Esophagus squamous epithelium (tissue), 5 donors: ENCODE measurements at places on chromosomes 2 and 18.

DNA sequence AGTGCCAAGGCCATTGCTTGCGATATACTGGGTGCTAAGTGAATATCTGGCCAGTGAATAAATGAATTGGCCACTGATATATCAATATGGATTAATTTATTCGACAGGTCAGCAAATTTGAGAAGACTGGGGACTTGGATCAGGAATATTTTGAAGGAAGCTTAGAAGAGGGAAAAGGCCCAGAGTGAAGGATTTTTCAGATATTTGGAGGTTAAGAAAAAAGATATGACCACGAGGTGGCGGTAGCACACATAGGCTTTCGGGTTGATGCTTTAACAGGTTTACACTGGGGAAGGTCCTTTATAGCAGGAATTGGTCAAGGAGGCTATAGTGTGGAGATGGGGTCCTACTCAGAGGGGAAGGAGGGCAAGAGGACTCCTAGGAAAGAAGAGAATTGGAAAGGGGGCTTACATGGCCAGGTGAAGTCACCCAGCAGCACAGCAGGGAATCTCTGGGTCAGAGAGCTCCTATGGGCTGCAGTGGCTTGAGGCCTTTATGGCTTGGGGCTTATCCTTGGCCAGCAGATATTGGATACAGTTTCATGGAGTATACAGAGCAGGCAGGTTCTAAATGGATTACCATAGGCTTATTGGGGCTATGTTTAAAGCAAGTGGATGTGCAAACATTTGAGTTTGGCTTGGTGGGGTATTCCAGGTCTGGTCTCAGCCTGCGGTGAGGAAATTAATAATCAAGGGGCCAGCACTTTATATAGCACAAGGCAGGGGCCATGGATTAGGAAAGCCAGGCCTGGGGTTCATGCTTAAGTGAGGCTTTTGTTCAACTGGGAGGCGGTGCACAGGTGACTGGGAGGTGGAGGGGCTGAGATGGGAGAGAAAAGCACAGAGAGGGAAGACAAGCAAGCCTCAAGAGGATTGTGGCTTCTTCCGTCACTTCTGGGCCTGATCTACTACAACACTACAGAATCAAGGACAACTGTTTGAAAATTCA, 9.7 kb downstream of the IL1RN start:
- no peak overlapping the region for H3K4me3 ChIP-seq
- no peak for DNase-seq
- peaks cover 22% of the 10 kb centered on the region for H3K36me3 ChIP-seq
- no peaks in the 10 kb centered on the region for H3K27me3 ChIP-seq
- H3K4me1 ChIP-seq = no peaks in the 10 kb centered on the region
- peak overlapping the region; percentile 64 for H3K27ac ChIP-seq

DNA sequence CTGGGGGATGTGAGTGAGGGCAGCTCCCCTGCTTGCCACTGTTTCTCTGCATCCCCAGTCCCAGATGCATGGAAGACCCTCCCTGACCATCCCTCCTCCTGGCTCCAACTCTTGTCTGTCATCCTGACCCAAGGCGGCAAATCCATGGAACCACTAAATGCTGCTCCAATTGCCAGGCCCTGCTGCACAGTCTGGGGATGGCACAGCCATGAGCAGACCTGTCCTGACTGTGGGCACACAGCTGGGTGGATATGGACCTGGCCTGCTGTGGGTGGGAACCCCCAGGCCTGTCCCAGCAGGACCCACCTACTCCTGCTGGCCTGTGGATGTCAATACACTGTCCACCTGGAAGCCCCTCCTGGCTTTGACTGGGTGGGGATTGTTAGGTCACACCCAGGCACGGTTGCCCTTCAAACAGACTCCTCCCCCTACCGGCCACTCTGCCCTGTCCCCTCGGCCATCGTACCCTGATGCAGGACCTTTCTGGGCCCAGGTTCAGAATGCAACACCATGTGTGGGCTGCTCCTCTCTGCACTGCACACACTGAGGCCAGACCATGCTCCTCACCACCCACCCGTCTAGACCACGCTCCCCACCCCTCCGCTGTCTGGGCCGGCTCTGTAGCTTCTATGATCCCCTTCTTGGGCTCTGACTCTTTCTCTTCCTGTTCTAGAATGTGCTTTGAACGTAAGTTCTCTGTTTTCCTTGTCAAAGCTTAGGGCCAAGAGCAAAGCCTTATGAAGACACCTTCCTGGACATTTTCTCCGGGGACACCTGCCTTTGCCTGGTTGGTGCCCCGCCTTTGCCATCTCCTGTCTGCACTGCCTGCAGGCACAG, 57.9 kb downstream of the INPP5D start:
- H3K36me3 ChIP-seq = no peaks in the 10 kb centered on the region
- no peak for DNase-seq
- H3K4me3 ChIP-seq = no peak overlapping the region
- no peaks in the 10 kb centered on the region for H3K27me3 ChIP-seq

DNA sequence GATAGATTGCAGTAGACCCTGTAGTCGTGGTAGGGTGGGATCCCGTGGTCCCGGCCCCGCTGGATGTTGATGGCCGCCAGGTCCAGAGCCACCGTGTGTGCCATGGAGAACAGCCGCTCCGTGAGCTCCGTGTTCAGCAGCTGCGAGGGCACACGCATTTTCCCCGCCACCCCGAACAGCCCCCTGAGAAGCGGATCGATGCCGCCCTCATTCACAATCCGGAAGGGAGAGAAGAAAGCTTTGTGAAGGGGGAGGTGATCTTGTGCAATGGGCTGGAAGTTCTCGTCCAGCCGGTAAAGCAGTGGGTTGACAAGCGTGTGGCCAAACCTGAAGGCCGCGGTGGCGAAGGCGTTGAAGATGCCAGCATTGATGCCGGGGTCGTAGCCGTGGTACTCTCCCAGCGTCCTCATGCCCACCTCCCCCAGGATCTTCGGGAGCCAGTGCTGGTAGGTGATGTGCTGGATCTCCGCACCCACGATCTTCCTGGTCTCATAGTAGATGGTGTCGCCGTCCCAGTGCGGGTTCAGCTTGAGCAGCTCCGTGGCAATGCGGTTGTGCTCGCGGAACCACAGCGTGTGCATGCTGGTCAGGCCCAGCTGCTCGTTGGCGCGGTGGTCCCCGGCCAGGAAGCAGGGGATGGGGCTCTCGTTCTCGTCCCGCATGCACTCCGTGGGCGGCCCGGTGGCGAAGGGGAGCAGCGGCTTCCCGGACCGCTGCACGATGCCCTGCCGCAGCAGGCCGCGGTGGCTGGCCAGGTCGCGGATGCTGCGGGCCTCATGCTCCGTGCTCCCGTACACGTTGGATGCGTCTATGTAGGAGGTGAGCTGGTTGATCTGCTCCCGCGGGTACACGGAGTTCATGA, 95.8 kb downstream of the PXDN start:
- H3K27ac ChIP-seq = no peak overlapping the region
- DNase-seq = no peak
- peaks cover 7% of the 10 kb centered on the region for H3K36me3 ChIP-seq
- no peaks in the 10 kb centered on the region for H3K27me3 ChIP-seq

- DNase-seq = no peak
- H3K27me3 ChIP-seq = no peaks in the 10 kb centered on the region
- H3K4me1 ChIP-seq = no peaks in the 10 kb centered on the region
These were observed 65.4 kb upstream of the ACAA2 start for GRCh38 chr18:49878567-49879270.

- no peak overlapping the region for H3K4me3 ChIP-seq
- no peak overlapping the region for H3K27ac ChIP-seq
- H3K36me3 ChIP-seq = no peaks in the 10 kb centered on the region
- peaks cover 22% of the 10 kb centered on the region for H3K4me1 ChIP-seq
- no peak for DNase-seq
These were observed 87.3 kb downstream of the DOCK10 start for GRCh38 chr2:224954980-224955379.

DNA sequence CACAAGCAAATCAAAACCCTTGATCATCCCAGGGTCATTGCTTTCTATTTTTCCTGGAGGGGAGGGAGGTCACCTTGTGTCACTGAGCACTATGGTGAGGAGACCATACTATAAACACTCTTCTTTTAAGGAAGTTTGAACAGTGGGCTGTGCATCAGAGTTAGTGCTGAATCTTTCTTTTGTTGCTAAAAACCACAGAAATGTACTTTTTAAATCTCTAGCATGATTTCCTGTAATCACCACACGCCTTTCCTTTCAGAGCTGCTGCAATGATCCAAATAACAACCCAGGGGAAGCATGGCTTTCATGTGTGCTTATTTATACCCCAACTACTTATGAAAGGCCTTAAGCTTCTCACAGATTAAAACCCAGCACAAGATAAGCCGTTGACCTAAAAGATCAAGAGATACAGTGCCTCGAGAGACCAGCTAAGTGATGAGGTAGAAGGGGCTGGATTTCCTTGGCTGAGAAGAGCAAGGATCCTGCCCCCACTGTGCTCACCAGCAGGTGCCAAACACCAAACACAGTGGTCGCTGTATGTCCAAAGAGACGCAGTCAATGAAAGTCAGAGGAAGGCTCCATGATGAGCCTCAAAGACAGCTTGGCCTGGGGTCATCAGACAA, 34.7 kb downstream of the TRABD2A start:
- H3K4me3 ChIP-seq = no peak overlapping the region
- DNase-seq = no peak
- no peaks in the 10 kb centered on the region for H3K36me3 ChIP-seq
- peak overlapping the region; percentile 63 for H3K27ac ChIP-seq
- no peaks in the 10 kb centered on the region for H3K27me3 ChIP-seq
- H3K4me1 ChIP-seq = no peaks in the 10 kb centered on the region

DNA sequence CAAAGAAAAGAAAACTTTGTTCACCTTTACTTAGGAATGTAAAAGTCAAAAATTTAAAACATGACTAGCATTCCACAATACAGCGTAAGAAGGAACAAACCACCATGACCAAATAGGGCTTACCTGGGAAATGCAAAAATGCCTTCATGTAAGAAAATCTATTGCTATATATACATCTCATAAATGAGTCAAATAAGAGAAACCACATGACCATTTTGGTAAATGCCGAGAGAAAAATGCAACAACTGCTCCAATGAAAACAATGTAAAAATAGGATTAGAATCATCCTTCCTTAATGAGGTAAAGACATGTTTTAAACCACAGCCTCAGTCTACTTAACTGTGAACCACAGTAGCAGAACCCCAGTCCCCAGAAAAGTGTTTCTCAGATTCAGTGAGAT, 49.4 kb downstream of the TGOLN2 start:
- no peak overlapping the region for H3K4me3 ChIP-seq
- peaks cover 30% of the 10 kb centered on the region for H3K4me1 ChIP-seq

DNA sequence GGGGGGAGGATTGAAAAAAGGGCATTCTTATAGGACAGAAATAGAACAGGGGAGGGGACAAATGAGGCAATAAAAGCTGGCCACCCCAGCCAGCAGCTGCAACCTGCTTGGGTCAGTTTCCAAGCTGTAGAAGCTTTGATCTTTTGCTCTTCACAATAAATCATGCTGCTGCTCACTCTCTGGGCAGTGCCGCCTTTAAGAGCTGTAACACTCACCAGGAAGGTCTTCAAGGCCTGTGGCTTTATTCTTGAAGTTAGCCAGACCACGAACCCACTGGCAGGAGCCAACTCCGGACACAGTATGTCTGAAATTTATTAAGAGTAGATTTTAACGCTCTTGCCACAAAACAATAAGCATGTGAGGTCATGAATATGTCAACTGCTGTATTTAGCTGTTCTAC, 649.9 kb upstream of the RAB6C start:
- no peak overlapping the region for H3K4me3 ChIP-seq
- DNase-seq = no peak
- H3K36me3 ChIP-seq = no peaks in the 10 kb centered on the region
- no peak overlapping the region for H3K27ac ChIP-seq

DNA sequence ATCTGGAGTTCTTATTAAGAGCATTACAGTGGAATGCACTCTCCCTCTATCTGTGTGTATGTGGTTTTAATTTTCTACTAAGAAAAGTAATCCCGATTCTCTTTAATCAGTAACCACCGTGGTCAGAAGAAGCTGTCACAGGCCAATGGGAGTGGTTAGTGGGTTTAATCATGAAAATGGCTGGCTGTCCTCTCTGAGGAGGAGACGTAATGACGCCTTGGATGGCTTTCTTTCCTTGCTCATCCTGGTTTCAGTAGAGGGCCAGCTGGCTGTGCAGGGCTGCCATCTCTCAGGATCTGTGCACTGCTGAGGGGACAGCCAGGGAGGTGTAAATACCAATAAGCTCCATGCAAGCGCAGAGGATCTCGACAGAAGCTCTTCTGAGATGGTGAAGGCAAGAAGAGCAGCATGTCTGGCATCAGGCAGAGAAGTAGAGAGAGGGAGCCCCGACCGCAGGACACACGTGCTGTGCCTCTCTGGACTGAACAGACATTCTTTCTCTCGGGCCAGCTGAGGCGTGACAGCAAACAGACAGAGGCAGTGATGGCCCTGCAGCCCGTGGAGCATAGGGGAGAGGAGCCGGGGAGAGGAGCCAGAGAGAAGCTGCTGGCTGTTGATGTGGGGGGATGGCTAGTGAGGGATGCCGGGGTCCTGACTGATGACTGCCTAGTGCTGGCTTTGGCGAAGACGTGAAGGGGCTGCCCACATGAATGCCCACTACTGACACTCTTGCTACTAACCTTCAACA, 65.1 kb upstream of the DAPL1 start:
- H3K4me1 ChIP-seq = peaks cover 21% of the 10 kb centered on the region
- no peaks in the 10 kb centered on the region for H3K36me3 ChIP-seq
- H3K4me3 ChIP-seq = no peak overlapping the region
- no peak overlapping the region for H3K27ac ChIP-seq

DNA sequence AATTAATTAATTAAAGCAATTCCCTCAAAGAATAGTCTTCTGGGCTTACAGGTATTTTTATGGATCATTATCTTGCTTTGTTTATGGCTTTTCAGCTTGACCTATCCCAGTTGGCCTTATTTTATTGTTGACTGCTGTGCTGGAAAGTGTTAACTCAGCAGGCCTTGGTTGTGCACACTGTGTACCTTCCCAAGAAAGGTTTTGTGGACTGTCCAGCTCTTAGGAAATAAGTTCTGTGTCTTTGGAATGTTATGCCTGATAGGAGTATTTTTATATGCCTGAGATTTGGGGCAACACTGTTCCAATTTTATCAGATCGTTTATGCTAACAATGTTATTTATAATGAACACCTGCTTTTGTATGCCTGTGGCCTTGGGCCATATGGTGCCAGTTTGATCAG, 671.9 kb upstream of the ZNF804A start:
- no peaks in the 10 kb centered on the region for H3K4me1 ChIP-seq
- H3K4me3 ChIP-seq = no peak overlapping the region
- H3K27ac ChIP-seq = no peak overlapping the region
- DNase-seq = no peak
- no peaks in the 10 kb centered on the region for H3K27me3 ChIP-seq

- DNase-seq = no peak
- H3K36me3 ChIP-seq = no peaks in the 10 kb centered on the region
- no peaks in the 10 kb centered on the region for H3K4me1 ChIP-seq
- no peak overlapping the region for H3K27ac ChIP-seq
These were observed 11.6 kb upstream of the RBMS1 start for GRCh38 chr2:160505256-160505655.

GRCh38 chr2:241560883-241561474, 2.4 kb downstream of the BOK start:
- peaks cover 49% of the 10 kb centered on the region for H3K4me1 ChIP-seq
- peak overlapping the region; percentile 86 for H3K27ac ChIP-seq
- H3K27me3 ChIP-seq = no peaks in the 10 kb centered on the region
- DNase-seq = no peak
